Bronchial epithelial cell (primary cell): ENCODE measurements at places on chromosomes 2 and 18.

- peak; percentile 72 for DNase-seq
Measured at GRCh38 chr2:42854207-42854818, 61.9 kb upstream of the HAAO start.

DNA sequence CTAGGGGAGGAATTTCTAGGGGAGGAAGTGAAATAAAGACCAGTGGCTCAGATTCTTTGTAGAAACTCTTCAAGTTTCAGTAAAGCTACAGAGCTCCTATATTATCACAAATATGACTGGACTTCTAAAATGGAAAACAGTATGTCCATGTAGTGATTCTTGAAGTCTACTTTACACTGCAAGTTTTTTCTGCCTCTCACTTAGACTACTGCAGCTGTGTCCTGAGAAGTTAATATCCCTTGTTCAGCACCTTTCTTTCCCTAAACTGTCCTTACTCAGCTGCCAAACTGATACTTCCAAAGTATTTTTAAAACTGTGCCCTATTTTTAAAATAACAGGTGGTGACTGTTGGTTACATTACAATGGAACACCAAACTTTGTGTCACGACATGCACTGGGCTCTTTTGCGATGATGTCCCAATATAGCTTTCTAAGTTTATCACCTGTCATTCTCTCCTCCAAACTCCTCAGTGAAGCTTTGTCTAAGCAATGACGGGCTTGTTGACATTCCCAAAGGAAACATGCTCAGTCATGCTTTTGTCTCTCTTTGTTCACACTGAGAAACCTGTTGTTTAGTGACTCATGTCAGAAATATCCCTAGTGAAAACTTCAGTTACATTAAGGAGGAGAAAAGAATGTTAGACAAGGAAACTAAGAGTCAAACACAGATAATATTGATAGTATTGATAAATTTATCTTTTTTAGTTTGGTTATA is 341.1 kb downstream of the ARL6IP6 start:
- DNase-seq, result peak; percentile 99

GRCh38 chr2:28534817-28535216 is 39.0 kb downstream of the PLB1 start:
- no peak for DNase-seq

DNA sequence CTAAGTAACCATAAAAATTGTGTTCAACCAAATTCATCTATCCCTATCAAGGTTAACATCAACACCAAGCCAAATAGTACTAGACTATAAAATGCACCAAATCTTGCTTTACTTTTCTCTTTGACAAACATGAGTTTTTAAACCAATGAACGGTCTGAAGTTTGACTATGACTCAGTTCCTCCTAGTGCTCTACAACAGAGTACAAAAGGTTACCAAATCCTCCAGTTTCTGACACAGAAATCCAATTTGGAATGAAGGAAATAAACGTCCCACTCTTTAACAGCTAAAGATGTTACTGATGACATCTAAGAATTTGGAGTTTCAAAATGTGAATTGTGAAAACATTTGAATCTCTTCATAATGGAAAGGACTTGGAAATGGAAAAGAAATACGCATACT is 11.8 kb upstream of the ACVR1 start:
- DNase-seq, result no peak

GRCh38 chr2:74142340-74142739 is 5.4 kb downstream of the BOLA3 start:
- no peak for DNase-seq

- no peak for DNase-seq
Measured at GRCh38 chr2:120540719-120541552, 194.7 kb upstream of the GLI2 start.

DNA sequence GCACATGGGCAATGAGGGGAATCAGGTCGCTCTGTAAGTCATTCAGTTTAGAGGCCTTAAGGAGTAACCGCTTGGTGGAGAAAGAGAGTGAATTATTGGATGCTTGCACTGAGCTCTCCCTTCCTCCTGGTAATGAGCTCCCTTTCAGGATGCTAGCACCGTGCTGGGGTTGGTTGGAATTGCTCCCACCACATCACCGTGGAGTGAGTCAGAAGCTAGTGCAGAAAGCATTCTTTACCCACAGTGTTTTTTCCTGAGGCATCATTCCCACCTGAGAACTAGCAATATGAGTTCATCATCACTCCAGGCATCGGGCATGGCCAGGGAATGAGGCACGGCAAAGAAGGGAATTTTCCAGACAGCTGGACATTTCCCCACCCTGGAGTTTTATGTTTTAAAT is 57.6 kb downstream of the ITGB6 start:
- DNase-seq, result peak; percentile 72

GRCh38 chr18:3179430-3180089 is 40.2 kb downstream of the MYOM1 start:
- DNase-seq, result no peak

GRCh38 chr2:239910851-239911640 is 114.1 kb downstream of the NDUFA10 start:
- DNase-seq, result peak; percentile 4

DNA sequence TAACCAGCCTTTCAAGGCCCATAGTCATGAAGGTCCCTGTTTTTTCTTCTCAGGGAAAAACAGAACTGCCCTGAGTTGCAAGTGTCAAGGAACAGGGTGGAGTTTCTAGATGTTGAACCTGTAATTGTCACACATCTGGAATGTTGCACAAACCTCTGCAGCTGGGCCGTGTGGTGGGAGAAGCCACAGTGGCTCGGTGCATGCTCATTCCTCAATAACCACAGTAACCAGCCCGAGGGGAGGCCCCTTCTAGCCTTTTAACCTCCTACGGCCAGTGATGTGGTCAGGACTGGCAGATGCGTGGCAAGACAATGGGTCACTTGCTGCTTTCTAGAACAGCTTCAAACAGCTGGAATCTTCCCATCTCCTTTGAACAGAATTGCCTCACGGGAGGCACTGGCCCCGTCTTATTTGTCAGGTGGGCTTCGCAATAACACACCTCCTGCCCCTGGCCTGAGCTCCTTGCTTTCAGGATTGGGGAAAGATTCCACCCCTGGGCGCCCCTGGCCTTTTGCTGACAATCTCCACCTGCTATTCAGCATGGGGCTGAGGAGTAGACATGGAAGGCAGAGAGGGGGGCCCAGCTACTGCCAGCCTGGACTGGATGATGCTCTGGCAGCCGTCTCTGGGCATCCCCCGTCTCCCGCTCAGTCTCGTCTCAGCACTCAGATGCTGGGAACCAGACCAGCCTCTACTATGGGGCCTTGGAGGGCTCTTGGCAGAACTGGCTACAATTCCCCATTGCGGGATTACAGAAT is 102.9 kb downstream of the KLHL29 start:
- DNase-seq, result no peak

GRCh38 chr2:25068217-25068616 is 26.3 kb downstream of the EFR3B start:
- DNase-seq, result no peak

- DNase-seq, result no peak
Measured at GRCh38 chr2:118844261-118845004, 3.0 kb downstream of the EN1 start.

DNA sequence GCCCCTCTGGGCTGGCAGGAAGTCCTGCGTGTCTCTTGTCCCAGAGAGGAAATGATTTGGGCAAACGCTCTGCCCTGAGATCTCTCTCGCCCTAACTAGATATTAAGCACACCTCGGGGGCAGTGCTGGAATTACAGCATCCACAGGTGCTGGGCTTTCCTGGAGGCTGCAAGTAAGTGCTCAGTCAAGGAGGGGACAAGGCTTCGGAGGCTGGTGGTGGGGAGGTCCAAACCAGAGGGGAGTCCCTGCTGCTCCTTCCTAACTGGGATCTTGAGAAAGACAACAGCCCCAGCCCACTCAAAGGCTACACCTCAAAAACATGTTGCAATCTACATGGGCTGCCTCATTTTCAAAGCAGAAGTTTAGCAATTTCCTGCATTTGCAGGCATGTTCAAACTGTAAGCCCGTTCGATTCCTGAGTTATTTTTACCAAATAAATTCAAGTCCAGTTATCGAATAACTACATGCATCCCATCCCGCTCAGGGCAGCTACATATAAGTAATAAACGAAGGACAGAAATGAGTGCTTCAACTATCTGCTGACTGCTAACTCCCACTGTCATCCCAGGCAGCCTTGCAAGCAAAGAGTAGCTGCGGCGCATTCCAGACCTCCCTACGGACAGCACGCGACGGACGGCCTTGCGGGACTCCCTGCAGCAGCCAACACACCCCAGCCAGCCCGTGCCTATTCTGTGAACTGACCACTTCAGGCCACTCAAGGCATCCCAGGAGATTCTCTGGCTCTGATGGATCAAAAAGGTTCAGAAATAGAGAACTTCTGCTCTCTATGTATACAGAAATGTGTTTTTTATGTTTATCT is 27.5 kb downstream of the ZNF516 start:
- no peak for DNase-seq

GRCh38 chr18:21218862-21219261 is 23.2 kb upstream of the GREB1L start:
- no peak for DNase-seq

GRCh38 chr2:51344886-51345285 is 313.0 kb upstream of the NRXN1 start:
- no peak for DNase-seq

- DNase-seq, result peak; percentile 59
Measured at GRCh38 chr2:212145121-212145520, 393.5 kb downstream of the ERBB4 start.

DNA sequence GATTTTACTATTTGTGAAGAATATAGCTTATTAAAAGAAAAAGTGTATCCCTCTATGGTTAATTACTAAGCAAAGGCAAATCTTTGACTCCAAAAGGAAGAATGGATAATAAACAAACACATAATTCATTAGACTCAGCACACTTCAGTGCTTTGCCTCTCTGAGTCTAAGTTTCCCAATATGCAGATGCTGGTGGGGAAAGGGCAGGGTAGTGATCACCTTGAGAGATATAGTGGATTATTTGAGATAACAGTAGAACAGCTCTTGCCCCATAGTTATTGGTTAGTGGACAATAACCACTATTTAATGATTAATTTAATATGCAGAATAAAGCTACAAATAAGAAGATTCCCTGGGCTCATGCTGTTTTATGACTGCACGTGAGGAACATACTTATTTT is 98.2 kb upstream of the SLC8A1 start:
- DNase-seq, result no peak

DNA sequence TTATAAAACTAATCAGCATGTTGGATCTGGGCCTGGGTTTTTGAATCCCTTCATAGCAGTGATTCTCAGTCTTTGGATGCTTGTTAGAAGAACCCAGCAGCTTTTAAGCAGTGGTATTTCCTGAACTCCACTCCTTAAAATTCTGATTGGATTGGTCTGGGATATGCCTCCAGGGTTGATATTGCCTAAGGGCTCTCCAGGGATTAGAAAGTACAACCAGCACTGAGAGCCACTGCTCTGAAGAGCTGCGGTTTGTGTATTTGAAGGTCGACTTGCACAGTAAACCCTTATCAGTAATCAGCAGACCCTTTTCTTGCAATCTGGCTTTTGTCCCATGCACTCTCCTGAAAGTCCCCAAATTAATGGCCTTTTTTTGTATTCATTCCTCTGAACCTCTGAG is 17.0 kb upstream of the RBMS1 start:
- DNase-seq, result no peak

DNA sequence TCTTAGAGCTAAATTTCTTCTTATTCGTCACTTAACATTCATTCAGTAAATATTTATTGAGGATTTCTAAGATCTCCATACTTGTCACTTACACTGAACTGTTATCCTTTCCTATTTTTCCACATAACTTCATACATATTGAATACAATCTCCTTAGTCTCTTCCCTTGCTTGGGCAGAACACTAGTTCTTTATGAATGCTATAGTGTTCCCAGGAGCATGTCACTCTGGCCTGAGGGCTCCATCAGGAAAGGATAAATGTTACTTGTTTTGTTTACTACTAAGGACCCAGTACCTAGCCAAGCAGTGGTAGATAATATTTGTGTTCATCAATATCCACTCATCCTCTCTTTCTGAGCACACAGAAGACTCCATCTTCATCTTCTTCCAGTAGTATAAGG is 544.7 kb downstream of the ZEB2 start:
- no peak for DNase-seq

DNA sequence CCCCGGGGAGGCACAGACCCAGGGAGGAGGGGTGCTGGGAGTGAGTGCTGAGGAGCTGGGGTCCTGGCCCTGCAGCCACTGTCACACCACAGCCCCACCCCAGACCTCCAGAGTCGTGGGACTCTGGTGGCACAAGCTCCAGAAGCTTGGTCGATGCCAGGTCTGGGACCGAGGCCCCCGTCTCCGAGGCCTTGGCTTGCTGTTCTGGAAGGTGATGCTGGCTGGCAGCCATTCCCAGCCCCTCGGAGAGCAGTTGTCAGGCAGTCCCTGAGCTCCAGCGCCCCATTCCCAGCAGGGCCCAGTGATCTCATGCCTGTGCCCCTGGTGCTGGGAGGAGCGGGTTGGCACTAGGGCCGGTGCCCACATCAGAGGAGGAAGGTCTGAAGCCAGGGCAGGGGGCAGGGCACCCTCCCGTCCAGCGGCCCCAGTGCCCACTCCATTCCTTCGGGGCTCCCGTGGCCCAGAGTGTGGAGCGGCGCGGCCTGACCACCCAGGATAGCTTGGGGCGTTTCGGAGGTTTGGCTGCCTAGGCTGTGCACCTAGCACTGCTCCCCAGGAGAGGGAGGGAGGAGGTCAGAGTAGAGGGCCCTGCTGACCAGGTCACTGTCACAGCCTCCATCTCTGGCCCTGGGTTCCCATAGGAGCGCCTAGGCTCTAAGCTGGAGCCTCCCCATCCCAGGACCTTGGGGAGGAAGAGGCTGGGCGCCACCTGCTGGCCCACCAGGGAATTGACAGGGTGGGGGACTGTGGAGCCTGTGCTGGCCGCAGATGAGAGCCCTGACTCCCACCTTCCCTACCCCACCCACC is 16.8 kb upstream of the ALPI start:
- DNase-seq, result no peak

DNA sequence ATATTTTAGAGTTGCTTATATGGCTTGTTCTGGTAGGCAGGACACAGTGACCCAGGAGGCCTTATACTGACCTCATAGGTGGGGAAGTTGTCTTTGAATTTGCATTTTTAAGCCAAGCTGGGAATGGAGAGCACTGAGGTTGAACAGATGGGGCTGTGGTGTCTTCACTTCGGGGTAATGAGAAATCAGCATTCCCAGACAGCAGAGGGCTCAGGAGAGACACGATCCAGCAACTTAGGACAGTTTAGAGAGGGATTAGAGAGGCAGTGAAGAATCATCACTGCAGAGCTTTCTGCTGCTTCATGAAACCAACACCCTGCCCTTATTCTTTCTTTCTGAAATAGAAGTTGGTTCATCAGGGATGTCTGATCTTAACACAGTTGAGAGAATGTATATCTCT is 202.4 kb downstream of the TDRD15 start:
- DNase-seq, result no peak

- DNase-seq, result peak; percentile 18
Measured at GRCh38 chr2:18546567-18546966, 13.9 kb downstream of the RDH14 start.

GRCh38 chr2:188256420-188256819 is 35.3 kb upstream of the GULP1 start:
- no peak for DNase-seq

GRCh38 chr18:76886112-76886511 is 63.8 kb downstream of the ZNF236 start:
- DNase-seq, result no peak
